Breast epithelium (tissue), 4 donors: ENCODE measurements at places on chromosomes 13 and 19. TPM values are rescaled to one million over a fixed set of nuclear protein-coding genes. Genes with fewer than 3 reads are reported as not detected.

Gene IL4I1
- 2.2 TPM for total RNA-seq

Gene SPATA13
- 84.7 TPM for total RNA-seq

Gene OR7D2
- total RNA-seq, result not detected

Gene NLRP7
- total RNA-seq, result not detected

Gene ATP4B
- not detected for total RNA-seq
